Stimulated activated CD4-positive, alpha-beta T cell treated with anti-CD3 and anti-CD28 coated beads, Interleukin-1b, Interleukin-23, amount 100 ng/mL, for 1 hour (primary cell): ENCODE measurements at places on chromosomes 2 and 18.

- no peak for DNase-seq
Measured at GRCh38 chr2:15944325-15945017, 4.1 kb downstream of the MYCN start.

DNA sequence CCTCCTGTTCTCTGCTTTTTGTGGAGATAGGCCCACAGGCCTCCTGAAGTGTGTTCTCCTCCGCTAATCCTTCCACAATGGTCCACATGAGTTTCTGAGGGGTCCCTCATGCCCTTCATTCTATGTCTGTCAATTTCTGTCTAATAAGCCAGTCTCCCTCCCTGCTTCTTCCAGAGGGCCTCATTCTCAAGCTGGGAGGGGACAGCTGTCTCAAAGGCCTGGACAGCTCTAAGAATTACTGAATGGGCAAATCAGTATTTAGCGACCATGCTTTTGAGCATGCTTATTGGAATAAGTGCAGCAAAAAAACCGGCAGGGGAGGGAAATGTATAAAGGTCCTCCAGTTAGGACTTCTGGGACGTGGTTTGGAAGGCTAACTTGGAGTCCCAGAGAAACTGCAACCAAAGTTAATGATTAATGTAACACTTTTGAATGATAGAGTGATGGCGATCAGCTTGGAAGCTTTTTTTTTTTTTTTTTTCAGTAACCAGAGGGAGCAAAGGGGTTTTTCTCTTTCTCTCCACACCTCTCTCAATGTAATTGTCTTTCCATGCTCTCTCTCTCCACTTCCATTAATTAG lies 890.7 kb upstream of the POU3F3 start:
- DNase-seq: no peak

DNA sequence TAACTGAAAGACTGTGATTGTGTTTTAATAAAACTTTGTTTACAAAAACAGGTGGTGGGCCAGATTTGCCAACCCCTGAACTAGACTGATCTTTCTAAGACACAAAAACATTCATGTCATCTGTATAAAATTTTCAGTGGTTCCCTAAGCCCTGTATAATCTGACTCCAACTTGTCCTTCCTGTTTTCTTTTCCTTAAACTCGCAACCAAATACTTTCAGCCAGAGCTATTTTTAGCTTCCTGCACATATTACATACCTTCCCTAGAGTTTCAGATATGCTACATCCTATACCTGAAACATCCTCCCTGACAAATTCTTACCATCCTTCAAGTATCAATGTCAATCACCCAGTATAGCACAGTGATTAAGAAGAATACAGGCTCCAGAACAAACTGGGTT lies 4.8 kb downstream of the GCFC2 start:
- DNase-seq: no peak

DNA sequence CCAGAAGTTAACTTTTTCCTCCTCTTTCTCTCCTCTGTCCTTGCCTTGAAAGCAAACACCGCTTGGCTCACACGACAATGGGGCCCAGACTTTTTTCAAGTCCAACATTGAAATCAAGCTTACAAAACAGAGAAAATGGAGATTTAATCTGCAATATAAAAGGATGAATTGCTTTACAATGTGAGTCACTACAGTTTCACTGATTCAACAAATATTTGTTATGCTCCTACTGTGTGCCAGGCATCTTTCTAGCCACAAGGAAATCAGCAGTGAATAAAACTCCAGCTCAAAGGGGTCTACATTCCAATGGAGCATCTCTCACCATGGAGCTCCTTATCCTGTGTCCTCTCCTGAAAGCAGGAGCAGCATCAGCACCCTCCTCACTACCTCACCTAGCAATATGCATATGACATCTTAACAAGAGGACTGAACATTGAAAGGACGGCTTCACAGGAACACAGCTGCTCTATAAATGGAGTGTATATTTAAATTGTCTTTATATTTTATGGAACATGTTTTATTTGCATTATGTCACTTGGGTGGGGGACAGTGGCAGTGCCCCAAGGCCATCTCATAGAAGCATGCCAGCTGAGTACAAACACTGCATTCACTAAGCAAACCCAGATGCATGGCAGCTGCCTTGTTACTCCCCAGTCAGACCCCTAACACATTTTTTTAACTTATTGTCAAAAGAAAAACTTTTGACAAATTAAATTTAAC lies 39.5 kb downstream of the PKDCC start:
- no peak for DNase-seq

DNA sequence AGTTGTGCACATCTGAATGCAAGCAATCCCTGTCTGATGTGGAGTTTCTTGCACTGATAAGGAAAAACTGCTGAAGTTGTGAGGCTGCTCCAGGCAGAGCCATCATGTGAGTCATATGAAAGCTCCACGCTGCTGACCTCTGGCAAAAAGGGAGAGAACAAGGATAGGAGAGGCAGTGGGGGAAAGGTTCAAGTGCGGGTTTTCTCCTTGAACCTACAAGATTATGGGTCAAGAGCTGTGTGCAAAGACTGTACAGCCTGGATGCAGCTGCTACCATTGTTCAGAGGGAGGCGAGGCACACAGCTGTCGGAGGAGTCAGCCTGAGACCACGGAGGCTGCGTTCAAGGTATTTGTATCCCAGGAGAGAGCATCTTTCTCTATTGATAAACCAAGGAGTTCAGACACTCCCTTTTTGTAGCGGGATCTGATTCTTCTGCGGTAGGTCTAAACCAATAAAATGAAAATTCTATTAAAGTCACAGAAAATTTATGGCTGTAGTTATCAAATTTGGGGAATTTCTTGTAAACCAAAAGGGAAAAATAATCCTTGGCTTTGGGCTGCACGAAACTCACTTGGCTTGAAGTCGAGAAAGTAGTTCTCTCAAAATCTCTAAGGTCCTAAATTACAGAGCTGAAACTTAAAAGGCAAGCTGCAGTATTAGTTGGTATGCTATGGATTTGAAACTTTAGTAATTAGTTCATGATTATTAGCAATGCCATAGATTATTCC lies at the start of gene CDK15:
TSS of gene CDK15 (plus strand) at position 96 of the 729 bp plus-strand sequence. CDS start at position 224, 128 bp downstream.
- DNase-seq: no peak

DNA sequence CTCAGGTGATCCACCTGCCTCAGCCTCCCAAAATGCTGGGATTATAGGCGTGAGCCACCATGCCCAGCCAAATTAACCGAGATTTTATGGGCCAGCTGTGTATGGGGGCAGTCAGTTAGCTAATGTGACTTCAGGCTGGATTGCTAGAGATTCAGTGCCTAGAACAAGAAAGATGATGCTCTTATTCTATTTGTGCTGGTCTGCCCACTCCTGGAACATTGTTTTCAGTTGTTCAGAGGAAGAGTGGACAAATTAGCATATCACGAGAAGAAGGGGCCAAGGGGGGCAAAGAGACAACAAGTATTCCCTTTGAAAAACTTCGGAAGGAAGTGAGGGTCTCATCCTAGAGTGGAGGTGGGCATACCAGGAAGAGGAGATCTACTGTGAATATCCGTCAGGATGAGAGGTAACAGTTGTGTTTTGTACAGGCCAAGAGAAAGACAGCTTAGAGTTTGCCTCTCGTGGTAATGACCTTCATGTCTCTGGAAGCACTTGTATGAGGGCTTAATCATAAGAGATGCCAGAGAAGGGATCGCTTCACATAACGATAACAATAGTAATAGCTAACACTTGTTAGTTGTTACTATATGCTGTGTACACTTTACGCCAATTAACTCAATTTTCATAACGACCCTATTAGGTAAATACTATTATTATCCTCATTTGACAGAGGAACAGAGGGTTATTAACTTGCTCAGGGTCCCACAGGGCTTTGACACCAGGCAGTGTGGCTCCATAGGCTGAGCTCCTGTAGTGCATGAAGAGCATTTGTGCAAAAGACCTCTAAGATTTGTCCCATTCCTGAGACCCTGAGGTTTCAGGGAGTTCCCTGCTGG lies 138.3 kb downstream of the DDX1 start:
- DNase-seq: no peak

- DNase-seq: no peak
Measured at GRCh38 chr2:178473373-178473772, 5.0 kb downstream of the FKBP7 start.

DNA sequence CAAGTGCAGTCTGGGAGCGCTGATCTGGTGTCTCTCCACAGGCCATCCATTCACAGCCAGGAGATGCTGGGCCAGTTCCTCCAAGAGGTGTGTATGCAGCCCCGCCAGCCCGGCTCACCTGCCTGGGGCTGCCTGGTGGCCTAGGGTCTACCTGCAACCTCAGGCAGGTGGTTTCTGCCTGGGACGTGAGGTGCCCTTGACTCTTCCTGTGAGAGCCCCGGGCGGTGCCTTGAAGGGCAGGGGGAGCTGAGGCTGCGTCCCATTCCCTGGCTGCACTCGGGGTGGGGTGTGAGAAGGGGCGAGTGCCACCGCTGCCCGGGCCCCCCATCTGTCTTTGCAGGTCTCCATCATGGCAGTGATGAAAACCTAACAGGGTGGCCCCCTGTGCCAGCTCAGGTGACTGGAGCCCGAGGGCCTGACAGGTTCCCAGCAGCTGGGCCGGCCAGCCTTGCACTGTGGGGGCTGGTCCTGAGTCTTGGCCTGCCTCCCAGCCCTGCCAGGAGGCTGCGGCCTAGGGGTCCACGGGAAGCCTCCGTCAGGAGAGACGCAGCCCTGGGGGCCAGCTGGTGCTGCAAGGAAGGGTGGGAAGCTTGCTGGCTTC lies 11.9 kb downstream of the CAPN10 start:
- no peak for DNase-seq

DNA sequence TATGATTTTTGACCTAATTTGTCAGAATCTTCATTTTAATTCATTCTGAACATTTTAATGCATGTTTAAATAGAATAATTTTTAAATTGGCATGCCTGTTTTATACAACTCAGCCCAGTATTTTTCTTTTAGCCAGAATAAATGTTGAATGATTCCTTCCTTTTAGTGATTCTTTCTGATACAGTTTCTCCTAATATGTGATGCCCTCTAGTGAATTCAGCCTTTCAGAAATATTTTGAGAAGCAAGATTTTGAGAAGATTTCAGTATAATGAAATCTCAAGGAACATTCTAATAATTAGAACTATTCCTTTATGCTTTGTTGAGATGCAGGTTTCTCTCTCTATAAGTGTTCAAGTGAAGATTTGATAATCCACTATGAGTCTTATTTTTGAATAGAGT lies 28.5 kb downstream of the LCLAT1 start:
- no peak for DNase-seq

DNA sequence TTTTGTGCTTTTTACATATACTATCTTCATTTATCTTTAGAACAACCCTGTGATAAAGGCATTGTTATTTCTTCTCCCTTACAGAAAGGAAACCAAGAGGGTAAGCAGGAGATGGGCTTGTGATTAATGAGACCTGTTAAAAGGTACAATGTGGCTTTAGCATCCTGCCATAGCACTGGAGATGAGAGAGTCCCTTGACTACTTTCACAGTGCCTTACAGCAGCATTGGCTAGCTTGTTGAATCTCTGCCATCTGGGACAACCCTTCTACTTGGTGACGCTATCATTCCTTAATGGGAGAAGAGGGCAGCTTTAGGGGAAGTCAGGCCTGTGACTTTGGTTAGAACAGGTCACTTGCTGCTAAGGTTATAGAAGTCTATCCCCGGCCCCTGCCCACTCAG lies 68.1 kb upstream of the LYPD6B start:
- DNase-seq: no peak

DNA sequence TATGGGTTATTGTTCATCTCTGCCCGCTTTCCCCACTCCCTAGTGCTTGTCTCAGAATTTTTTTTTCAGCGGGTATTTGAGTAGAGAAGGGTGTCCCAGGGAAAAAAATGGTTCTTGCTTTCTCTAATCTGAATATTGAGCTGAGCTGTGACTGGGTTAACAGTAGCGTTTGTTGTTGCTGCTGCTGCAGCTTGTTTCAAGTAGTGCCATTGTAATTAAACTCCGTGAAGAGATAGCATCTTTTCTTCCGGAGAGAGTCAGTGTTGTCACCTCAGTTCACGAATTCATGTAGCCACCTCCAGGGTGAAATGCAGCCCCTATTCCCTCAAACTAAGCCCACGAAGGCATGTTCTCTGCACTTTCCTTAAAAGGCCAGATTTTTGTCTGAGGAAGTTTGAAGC lies 1.5 kb upstream of the AAK1 start:
- no peak for DNase-seq

DNA sequence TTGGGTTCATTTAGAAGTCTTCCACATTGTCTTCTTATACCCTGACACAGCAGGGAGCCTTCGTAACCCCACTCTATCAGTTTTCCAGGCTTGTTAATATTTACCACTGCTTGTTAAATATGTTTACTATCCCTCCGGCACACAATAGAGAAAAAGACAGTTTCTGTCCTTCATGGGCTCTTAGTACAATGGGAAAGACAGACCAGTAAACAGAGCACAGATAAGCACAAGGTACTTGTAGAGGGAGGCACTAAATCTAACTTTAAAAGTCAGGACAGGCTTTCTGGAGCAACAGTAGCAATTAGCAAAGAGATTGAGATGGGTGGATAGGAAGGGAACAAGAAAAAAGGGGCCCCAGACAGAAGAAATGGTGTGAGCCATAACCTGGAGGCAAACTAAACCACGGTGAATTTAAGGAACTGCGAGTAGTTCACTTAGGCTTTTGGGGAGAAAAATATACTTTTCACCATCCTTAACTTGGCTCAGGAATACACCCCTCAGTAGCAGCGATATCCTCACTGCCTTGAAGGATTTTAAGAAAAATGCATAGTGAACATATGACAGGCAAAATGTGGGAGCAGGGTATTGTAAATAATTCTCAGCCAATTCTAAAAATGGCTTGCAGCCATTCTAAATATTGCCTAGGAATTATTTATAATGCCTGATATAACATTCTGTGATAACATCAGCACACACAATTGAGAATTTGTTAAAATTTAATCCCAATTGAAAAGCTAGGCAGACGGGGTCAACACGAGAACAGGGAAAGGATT lies 383.7 kb downstream of the CDH2 start:
- no peak for DNase-seq

GRCh38 chr18:31487246-31488015 lies 10.5 kb upstream of the DSG2 start:
- no peak for DNase-seq

DNA sequence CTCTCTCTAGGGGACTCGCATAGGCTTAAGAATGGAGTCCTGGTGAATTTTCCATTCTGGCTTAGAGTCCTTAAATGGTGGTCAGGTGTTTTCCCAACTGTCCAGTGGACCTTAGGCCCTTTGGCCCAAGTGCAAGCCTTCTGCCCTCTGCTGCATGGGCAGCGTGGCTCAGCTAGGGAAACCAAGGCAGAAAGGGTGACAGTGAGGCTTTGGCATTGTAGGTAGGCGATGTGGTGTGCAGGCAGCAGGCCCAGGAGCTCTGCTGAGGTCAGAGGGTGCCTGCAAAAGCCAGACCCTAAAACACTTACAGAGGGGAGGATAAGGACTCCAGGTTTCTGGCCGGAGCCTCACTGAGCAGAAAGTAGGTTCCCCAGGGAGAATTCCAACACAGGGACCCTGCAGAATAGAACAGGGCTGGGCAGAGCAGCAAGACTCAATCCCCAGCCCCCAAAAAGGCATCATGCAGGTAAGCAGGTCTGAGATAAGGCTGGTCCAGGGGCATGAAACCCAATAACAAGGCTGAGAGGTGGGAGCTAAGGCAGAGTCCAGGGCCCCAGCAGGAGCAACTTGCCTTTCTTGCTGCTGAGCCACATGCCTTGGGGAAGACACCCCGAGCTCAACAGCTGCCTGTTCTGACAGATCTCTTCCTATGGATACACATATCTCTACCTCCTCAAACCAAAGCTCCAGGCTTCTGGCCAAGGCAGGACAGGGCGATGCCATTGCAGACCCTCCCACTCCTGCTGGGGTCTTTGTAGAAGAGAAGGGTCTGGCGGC lies 199.7 kb downstream of the TNS1 start:
- no peak for DNase-seq
